ENCODE measurements at places on chromosomes 12 and 14.

GRCh38 chr14:60381909-60382308, 104.0 kb downstream of the C14orf39 start:
- DNase-seq: no peak

GRCh38 chr12:91361864-91362263, 179.2 kb upstream of the DCN start:
- DNase-seq: no peak

DNA sequence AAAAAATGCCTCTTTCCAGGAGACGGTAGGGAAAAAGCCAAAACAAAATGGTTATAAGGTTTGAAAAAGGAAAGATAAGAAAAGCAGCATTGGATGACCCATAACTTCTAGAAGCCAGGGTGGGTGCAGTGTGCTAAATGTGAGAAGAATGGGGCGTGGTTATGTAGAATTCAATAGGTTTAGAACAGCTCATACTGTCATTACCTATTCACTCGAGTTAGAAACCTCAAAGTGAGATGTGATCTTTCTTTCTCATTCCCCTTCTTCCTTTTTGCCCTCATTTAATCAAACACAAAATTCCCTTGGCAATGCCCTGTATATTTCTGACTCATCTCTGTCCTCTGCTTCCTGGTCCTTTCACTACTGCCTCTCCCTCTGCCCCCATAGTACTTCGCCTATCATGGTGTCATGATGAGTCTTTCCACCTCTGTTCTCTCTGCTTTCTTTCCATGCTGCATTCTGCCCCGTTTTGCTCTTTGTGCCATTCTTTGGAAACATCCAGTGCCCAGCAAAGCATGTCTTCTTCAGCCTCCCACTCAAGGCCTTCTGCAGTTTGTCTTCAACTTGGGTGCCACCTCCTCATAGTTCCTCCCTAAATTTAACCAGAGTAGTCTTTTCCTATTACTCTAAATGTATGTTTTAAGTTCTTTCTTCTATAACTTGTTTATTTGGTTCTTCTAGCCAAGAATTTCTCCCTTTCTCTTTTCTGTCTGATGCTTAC, 496.3 kb downstream of the NRXN3 start:
- no peak for DNase-seq

DNA sequence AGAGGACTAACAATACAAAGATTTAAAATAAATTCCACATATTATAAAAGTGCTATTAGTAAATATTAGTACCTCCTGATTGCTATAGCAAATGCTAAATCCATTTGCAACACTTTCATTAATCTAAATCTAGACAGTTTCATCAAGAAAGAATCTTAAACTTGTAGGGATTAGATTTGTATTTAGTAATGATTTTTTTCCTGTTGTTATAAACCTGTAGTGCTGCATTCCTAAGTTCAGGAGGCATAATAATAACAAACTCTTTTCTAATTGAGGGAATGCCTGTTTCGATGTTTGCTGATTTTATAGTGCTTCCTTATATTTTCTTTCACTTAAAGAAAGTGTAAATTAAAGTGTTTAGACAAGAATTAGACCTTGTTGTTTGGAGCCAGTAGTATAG, 166.1 kb downstream of the FOXA1 start:
- DNase-seq: no peak

- DNase-seq: peak; percentile 68
Observed at GRCh38 chr14:67514650-67515385, 18.3 kb upstream of the PLEKHH1 start.

- no peak for DNase-seq
Observed at GRCh38 chr12:58801986-58802385, 118.3 kb downstream of the LRIG3 start.

DNA sequence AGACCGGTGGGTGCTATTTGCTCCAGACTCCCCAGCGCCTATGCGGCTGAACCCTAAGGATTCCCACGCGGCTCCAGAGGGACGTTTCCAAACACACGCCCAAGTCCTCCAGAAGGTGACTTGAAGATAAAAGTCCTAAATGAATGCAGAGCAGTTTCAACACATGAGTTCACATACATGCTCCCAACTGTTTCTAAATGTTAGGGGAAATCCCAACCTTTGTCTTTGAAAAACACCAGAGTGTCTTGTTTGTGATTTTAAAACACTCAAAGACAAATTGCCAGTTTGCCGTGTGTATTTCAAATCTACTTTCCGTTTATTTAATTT, 252.9 kb upstream of the SFSWAP start:
- DNase-seq: no peak

DNA sequence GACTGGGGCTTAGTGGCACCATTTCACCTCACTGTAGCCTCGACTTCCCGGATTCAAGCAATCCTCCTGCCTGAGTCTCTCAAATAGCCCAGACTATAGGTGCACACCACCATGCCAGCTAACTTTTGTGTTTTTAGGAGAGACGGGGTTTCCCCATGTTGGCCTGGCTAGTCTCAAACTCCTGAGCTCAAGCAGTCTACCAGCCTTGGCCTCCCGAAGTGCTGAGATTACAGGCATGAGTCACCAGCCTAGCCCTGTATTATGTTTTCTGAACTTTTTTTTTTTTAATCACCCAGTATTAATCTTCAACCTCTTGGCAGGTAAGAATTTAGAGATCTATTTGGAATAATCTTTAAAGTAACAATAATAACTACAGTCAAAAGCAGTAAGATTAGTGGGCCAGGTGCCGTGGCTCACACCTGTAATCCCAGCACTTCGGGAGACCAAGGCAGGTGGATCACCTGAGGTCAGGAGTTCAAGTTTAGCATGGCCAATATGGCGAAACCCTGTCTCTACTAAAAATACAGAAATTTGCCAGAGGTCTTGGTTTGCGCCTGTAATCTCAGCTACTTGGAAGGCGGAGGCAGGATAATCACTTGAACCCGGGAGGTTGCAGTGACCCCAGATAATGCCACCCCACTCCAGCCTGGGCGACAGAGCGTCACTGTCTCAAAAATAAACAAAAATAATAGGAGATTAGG, 8.6 kb downstream of the NANOG start:
- DNase-seq: no peak
